ENCODE measurements at places on chromosomes 11 and 22. TPM values are rescaled to one million over a fixed set of nuclear protein-coding genes. Genes with fewer than 3 reads are reported as not detected.

GVQW3 gene
- total RNA-seq, result 3.4 TPM

LDLRAD3 gene
- total RNA-seq, result 12.0 TPM

WNT7B gene
- total RNA-seq, result 0.04 TPM

KCNJ11 gene
- 12.9 TPM for total RNA-seq

ANO1 gene
- 5.8 TPM for total RNA-seq

TRIM21 gene
- total RNA-seq, result 11.8 TPM

ALKBH3 gene
- total RNA-seq, result 31.5 TPM

MMP12 gene
- not detected for total RNA-seq

PDE2A gene
- 10.7 TPM for total RNA-seq

ANKK1 gene
- 0.09 TPM for total RNA-seq

TSGA10IP gene
- total RNA-seq, result 0.09 TPM

MCM5 gene
- 22.8 TPM for total RNA-seq

CARD16 gene
- 8.3 TPM for total RNA-seq

BCO2 gene
- total RNA-seq, result 8.3 TPM

NTM gene
- 8.5 TPM for total RNA-seq

TRIM3 gene
- 15.3 TPM for total RNA-seq

MUC2 gene
- total RNA-seq, result not detected

PATE2 gene
- 0.13 TPM for total RNA-seq

CLTCL1 gene
- total RNA-seq, result 22.2 TPM

ST14 gene
- total RNA-seq, result 0.35 TPM

CNGA4 gene
- total RNA-seq, result not detected

All from muscle of leg (tissue), 16 donors.